ENCODE measurements at places on chromosomes 1 and 21.

DNA sequence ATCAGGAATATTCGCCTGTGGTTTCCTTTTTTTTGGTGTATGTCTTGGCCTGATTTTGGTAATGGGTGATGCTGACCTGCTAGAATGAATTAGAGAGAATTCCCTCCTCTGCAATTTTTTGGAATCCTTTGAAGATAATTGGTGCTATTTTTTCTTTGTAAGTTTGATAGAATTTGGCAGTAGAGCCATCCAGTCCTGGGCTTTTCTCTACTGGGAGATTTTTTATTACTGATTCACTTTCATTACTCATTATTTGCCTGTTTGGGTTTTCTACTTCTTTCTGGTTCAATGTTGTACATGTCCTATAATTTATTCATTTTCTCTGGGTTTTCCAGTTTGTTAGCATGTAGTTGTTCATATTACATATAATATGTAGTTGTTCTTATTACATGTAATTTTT, 48.7 kb downstream of the NTMT2 start:
- DNase-seq, result no peak

- peak; percentile 30 for DNase-seq
Measured at GRCh38 chr1:224377676-224378006, 21.0 kb downstream of the CNIH4 start.

DNA sequence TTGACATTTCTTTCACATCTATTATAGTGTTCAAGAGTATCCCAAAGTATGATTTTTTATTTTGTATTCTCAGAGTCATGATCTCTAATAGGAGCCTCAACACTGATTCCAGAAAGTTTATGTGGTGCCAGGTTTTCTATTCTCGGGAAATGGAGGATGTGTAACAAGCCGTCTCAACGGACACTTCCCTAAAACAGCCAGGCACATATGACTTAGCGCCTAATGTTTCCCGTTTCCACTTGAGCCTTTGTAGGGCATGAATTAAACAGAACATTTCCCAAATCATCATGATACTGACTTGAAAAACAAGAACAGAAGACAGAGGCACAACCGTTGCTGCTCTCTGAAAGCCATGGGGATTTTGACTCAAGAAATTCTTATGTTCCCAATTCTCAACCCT, 8.0 kb downstream of the CYYR1 start:
- DNase-seq, result no peak

DNA sequence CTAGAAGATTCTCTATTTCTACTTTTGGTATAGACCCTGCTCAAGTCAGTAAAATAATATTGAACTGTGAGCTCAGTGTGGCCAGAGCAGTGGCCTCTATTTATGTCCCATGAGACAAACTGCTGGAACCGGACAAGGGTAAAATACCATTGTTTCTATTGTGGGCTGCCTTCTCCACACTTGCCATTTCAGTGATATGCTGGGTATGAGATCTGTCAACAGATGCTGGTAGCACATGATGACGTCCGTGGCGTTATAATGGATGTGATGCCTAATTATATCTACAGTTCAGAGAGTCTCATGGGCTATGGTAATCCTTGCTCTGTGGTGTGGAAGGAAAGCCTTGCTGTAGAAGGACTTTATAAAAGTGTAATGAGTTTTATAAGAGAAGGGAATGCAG, 2.4 kb downstream of the ACTN2 start:
- no peak for DNase-seq

DNA sequence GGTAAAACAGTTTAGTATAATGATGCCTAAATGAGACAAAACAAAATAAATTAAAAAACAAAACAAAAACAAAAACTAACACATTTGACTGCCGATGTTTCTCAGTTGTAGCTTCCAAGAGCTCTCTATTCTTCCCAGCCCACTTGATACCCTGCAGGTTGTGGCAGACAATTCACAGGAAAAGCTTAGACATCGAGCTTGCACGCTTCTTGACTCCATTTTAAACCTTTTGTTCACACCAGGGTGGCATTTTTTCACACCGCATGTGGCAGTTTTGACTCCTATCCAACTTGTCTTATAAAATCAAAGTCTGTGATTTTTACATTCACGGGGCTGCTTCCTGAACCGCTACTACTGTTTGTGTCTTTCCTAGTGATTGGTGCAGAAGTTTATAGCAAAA, 575.9 kb downstream of the USP25 start:
- DNase-seq, result no peak

- DNase-seq, result no peak
Measured at GRCh38 chr1:182347019-182347418, 44.6 kb downstream of the GLUL start.

DNA sequence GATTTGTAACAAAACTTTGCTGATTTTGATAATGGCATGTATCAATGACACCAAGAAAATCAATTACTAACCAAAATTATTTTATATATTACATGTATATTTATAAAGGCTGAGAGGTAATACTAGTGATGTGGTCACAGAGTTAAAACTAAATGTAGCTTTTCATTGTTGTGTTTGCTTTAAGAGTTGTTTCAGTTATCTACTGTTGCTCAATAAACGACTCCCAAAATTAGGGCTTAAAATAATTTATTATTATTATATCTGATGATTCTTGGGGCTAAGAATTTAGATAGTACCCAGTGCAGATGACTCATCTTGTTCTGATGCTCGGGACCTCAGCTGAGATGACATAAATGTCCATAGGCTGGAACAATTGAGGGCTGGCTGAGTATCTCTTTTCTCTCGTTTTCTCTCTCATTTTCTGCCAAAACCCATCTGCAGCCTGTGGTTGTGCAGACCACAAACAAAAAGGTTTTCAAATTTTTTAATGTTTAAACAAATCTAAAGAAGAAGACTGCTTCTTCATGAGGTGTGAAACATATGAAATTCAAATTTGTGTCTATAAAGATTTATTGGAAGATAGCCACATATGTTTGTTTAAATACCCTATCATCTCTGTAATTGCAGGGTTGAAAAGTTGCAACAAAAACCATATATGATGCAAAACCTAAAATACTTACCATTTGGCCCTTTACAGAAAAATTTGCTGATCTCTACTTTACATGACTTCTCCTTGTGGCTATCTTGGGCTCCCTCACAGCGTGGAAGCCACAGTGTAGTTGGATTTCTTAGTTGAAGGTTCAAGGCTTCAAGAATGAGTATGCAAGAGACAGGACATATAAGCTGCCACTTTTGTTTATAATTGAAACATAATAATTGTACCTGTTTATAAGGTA, 14.8 kb upstream of the PTPRC start:
- no peak for DNase-seq

GRCh38 chr1:23838401-23838866, 13.2 kb upstream of the HMGCL start:
- peak; percentile 81 for DNase-seq

DNA sequence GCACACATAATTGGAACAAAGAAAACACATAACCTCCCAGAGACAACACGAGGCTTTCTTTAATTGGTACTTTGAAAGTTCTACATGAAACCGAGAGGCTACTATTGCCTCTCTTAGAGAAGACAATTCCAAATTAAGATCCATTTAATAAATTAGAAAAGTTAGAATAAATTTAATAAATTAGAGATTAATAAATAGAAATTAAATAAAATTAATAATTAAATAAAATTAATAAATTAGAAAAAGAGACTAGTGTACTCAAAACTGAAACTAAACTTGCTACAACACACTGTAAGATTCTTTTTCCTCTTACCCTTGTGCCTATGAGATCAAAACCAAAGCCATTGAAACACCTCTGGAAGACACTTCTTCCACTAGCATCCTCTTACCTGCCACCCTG, 199.0 kb downstream of the URB2 start:
- no peak for DNase-seq

DNA sequence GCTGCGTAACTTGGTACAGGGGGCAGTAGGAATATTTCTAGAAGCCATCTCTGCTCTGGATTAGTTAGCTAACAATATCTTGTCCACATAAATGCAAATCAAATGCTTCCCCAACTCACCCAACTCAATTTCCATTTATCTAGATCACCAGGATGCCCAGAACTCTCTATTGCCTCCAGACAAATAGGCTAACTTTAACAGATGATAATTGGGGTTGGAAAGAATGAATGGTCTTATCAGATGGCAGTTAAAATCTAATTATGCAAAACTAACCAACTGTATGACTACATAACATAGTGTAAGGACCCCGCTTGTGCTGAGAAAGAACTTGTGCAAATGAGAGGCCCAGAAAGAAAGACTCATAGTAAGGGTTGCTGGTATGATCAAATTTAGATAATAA, 1024.8 kb downstream of the PLA2G4A start:
- no peak for DNase-seq

DNA sequence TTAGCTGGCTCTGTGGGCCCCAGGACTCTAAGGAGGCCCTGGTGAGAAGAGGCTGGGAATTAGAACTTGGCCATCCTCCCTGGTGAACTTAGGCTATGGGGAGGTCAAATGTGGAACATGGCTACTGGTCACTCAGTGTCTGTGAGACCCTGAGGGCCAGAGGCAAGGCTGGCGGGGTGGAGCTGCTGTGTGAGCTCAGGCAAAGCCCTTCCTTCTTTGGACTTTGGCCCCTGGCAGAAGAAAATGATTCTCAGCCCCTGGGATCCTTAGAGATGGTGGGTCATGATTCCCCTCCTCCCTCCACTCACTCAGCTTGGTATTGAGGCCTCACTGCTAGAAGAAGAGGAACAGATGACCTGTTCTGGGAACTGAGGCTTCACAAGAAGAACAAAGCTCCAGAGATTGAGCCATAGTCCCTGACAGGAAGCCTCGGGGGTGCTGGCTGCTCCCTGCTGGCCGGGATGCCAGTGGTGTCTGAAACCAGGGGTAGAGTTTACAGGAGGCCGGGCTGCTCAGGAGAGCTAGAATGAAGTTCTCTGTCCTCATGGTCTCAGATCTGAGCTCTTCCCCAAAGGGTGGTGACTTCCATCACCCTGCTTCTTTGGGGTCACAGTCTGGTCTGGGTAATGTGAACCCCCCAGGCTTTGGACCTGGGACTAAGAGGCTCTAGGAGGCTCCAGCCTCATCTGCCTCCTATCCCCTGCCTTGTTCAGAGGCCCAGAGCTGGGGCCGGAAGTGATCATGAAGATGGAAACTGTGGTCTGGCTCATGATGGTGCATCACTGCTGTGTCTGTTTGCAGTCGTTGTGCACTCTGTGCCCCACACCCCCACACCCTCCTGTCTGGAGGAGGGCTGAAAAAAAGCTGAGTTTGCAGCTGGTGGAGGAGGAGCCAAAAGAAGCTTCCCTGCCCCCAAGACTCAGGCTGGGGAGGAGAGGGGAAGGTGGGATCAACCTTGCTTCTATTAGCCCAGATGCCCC, 905 bp downstream of the BTBD19 start:
- peak; percentile 92 for DNase-seq

DNA sequence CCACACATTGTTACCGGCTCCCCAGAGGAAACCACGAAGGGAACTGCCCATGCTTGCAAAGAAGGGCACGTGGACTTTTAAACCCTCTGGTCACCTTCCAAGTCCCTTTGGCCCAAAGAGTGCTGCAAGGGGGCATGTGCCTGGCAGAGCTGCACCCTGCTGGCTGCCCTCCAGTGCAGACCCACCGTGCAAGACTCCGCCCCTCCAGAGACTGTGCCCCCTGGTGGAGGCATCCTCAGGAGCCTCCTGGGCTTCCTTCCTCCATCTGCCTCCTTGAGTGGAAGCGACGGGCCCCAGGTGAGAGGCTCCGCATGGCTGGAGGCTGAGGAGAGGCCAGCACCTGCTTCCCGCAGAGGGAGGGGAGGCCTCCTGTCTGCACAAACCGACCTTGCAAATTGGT, 100.6 kb downstream of the CRYAA start:
- peak; percentile 49 for DNase-seq

DNA sequence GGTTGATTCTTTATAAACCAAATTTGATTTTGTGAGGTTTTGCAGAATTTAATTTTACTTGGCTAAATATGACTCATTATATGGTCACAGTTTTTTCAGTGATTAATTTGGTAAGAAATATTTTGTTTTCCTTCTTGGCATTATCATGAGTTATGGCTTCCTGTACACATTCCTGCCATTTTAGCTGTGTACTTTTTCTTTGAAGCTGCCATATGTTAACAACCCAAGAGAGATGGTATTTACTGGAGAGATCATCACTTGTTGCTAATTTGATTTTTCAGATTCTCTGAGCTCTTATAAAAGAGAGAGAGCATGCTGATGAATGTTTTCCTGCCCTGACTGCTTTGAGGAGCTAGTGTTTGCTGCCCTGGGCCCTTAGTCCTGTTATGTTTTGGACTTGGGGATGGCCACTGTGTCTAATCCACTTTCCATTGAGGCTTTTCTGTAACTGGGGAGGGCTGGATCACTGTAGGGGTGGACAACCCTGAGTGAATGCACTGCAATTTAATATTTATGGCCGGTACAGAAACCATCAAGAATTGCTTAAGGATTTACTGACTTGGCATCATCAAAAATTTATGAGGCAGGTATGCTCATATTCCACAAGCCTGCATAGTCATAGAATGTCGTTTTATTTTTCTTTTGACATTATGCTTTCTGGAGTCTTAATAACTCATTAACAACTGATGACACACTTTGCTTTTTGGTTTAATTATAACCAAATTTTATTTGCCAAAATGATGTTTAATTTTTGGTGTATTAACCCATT, 200.9 kb downstream of the DISC1 start:
- DNase-seq, result no peak

- peak; percentile 77 for DNase-seq
Measured at GRCh38 chr1:206766251-206766856, 4.2 kb upstream of the IL19 start.

DNA sequence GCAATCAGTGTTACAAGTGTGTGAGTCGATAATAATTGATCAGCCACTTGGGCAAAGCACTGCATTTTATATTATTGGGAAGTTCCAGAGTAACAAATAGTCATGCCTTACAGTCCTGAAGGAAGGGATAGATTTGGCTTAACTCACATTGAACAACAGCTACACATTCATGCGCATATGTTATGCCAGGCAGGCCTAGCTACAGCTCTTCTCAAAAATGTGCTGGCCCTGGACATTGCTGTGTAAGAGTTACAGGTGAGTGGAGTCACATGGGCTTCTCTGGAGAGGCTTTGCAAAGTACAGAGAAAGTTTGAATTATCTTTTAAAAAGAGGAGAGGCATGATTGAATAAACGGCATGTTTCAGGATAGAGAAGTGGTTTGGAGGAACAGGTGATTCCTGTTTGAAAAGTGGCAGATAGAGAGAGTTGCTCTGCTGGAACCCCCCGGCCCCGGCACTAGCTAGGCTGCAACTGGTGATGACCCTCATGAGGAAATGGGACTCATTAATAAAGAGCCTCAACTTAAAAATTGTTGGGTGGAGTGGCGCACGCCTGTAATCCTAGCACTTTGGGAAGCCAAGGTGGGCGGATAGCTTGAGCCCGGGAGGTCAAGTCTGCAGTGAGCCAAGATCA, 200.6 kb downstream of the CRB1 start:
- DNase-seq, result no peak
